D721Med (cell line): ENCODE measurements at places on chromosomes 4 and X.

GRCh38 chrX:125108921-125109320 lies 210.8 kb upstream of the TEX13C start:
- DNase-seq: no peak

DNA sequence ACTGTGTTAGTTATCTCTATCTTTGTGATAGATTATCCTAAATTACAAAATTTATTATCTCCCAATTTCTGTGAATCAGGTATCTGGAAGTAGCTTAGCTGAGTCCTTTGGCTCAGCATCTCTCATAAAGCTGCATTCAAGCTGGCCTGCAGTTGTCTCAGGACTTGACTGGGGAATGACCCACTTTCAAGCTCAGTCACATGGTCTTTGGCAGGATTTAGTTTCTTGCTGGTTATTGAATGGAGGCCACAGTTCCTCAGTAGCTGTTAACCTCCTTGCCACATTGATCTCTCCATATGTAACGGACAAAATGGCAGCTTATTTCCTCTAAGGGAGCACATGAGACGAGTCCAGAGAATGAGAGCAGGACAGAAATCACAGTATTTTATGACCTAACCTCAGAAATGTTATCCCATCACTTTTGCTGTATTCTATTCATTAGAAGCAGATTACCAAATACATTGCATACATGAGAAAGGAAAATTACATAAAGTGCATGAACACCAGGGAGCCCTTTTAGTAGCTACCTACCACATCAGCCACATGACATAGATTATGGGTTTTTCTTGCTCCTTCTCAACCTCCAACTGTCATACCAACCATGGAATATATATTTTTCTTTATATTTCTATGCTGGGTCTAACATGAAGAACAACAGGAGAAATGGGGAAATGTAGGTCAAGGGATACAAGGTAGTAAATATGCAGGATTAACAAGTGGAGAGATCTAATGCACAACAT lies 730.1 kb downstream of the CCSER1 start:
- DNase-seq: no peak

DNA sequence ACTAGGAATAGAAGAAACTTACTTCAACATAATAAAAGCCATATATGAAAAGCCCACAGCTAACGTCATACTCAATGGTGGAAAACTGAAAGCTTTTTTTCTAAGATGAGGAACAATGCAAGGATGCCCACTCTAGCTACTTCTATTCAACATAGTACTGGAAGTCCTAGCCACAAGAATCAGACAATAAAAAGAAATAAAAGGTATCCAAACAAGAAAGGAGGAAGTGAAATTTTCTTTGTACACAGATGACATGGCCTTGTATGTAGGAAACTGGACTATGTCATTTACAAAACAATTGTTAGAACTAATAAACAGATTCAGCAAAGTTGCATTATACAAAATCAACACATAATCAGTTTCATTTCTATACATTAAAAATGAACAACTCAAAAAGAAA lies 25.5 kb upstream of the NXT2 start:
- no peak for DNase-seq

DNA sequence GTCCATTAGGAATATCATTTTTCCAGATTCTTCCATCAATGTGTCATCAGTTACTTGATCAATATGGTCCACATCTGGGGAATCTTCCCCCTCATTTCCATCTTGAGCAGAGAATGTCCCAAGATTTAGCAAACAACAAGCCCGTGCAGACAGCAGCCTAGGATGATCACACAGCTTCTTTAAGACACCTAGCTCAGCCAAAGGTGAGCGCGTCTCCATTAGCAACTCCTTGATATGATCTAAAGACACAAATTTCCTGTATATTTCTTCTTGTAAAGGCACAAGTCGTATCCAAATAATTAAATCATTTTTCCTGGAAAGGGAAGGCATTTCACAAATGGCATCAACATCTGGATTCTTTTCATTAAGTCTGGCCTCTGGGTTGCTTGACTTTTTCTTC lies 25.8 kb downstream of the PIN4 start:
- no peak for DNase-seq

GRCh38 chr4:19130866-19131265 lies 1109.3 kb upstream of the LCORL start:
- no peak for DNase-seq

GRCh38 chr4:38601244-38601915 lies 62.6 kb upstream of the KLF3 start:
- DNase-seq: no peak

- no peak for DNase-seq
Observed at GRCh38 chr4:26298198-26298947, 22.4 kb upstream of the RBPJ start.

GRCh38 chr4:45985038-45985437 lies 138.8 kb downstream of the GABRG1 start:
- DNase-seq: no peak
